Activated T-cell treated with anti-CD3 and anti-CD28 coated beads for 24 hours (primary cell): ENCODE measurements at places on chromosomes 16 and 17.

DNA sequence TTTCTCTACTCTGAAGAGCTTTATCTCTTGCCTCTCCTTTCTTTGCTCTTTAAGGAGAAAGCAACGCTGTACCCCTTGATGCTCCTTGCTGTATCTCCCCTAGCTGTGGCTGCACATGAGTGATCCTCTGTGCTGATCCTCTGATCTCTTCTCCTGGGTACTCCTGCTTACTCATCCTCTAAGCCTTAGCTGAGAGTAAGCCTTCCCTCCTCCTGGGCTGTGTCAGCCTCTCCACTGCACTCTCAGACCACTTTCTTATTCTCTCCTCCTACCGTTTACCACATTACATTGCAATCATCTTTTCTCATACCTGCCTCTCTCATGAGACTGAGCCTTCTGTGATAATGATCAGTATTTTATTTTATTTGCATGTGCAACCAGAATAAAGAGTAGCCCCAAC, 25.1 kb downstream of the SOX9 start:
- DNase-seq = no peak

GRCh38 chr17:48162306-48162934, 54.9 kb downstream of the SNX11 start:
- no peak for DNase-seq

DNA sequence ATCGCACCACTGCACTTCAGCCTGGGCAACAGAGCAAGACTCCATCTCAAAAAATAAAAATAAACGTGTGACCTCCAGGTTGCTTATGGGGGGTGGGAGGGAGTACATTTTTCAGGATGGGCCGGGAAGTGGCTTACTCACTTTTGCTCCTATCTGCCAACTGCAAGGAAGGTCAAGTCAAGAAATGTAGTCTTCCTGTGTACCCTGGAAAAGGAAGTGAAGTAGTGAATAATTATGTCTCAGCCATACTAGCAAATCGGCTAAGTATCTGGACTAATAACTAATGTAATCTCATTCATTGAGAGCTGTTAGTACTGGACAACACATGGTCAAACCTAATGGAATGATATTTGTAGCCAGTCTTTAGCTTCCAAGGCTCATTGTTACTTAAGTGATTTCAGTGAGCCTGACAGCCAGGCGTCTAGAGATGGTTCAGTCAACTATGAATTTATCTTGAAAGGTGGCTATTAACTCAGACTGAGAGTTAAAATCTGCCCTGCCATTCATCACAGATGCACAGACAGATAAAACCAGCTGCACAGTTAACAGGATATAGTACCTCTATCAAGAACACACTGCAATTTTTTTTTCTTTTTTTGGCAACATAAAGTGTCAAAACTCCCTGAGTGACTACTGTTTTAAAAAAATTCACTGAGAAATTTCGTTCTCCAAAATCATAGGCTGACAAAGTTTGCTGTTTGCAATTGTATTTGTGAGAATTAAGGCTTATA, 3.7 kb upstream of the TACO1 start:
- no peak for DNase-seq

- no peak for DNase-seq
Measured at GRCh38 chr16:51359141-51359955, 208.3 kb upstream of the SALL1 start.

GRCh38 chr17:46171939-46172338, 21.3 kb downstream of the KANSL1 start:
- DNase-seq = no peak

DNA sequence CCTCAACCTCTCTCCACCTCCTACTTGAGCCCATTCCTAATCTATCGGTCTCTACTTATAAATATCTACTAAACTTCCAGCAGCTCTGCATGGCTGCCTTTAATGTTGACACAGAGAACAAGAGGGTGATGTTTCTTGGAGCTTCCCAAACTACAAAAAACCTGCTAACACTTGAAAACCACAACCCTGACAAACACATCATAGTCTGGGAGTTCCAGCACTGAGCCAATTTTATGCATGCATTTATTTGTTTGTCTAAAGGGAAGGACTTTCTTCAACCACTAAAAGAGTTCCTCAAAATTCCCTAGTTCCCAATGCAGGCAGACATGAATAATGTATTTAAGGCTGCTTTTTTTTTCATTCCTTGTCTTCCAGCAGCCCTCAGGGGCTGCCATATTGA, 331.8 kb upstream of the XYLT1 start:
- no peak for DNase-seq

- no peak for DNase-seq
Measured at GRCh38 chr17:75183999-75184884, 1.5 kb upstream of the SUMO2 start.

DNA sequence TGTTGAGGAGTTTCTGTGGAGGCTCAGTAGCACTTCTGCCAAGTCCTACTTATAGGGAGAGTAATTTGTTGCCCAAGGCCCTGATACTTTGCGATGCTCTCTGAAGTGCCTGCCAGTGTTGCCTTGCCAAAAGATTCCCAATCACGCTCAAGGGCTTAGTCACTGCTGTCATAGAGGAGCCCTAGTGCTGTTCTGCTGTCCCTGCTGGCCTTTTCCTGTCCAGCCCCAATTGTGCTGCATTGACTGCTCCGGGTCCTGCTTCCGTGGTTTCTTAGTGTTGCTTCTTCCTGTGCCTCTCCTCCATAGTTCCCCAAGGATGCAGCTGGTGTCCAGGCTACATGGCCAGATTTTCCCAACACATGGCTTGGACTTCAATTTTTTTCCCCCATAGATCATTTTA, 13.9 kb downstream of the NUP93 start:
- DNase-seq = no peak

- no peak for DNase-seq
Measured at GRCh38 chr16:52976539-52977167, 76.0 kb downstream of the CHD9NB start.

GRCh38 chr16:2296661-2297505, 29.0 kb upstream of the RNPS1 start:
- no peak for DNase-seq

- DNase-seq = no peak
Measured at GRCh38 chr16:12675852-12676251, 127.8 kb downstream of the CPPED1 start.

DNA sequence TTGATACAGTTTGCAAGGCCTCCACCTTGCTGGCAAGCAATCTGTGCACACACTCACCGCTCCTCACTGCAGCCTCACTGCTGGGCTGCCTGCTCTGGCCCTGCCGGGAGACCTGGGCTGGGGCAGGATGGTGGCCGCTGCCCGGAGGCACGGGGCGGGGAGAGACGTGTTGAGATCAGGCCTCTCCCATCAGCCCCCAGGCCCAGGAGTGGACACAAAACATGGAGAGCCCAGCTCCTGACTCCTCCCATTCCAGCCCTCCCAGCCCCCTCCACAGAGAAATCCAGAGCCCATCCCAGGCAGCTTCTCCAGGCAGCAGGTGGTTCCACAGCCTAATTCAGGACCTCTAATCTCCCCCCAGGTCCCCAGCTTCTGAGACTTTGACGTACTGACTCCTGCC, 23.1 kb upstream of the RPL38 start:
- no peak for DNase-seq
